Foreskin keratinocyte (primary cell): ENCODE measurements at places on chromosomes 5 and 9.

GRCh38 chr9:30630459-30630858 lies 1754.0 kb upstream of the ACO1 start:
- DNase-seq = no peak

DNA sequence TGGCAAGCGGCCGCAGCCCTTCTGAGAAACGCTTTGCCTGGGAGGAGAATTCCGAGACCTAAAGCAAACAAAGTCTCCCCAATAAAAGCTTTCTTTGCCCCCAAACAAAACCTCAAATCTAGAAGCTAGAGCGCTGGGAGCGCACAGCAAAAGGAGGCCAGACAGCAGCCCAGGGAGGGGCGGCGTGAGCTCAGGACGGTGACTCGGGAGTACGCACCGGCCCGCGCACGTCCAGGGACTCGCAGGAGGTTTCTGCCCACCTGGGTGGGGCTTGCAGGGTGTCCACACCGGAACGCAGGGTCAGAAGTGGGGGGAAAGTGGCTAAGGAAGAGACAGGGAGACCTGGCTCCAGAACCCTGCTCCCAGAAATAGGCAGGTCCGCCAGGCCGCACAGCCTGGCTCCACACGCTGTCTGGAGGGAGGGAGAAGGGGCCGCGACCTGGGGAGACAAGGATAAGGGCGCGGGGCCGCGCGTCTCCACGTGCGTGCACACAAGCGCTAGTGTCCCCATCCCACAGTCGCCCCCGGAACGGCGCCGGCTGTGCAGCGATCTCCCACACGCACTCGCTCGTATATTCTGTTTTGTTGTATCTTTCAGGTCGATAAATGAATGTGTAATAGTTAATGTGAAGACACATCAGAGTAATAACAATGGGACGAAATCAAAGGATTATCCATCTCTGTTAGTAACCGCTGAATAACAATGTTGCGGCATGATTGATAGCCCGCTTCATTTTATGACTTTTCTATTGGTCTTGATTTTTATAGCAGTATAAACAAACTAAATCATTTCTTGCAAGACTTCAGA lies 2.3 kb upstream of the OTP start:
- no peak for DNase-seq

- DNase-seq = no peak
Measured at GRCh38 chr9:2745560-2746380, 28.5 kb downstream of the KCNV2 start.

- no peak for DNase-seq
Measured at GRCh38 chr5:71877511-71877910, 158.4 kb downstream of the CARTPT start.

- DNase-seq = peak; percentile 78
Measured at GRCh38 chr5:3325201-3325971, 270.2 kb upstream of the IRX1 start.

GRCh38 chr5:4246447-4246846 lies 650.8 kb downstream of the IRX1 start:
- peak; percentile 22 for DNase-seq

DNA sequence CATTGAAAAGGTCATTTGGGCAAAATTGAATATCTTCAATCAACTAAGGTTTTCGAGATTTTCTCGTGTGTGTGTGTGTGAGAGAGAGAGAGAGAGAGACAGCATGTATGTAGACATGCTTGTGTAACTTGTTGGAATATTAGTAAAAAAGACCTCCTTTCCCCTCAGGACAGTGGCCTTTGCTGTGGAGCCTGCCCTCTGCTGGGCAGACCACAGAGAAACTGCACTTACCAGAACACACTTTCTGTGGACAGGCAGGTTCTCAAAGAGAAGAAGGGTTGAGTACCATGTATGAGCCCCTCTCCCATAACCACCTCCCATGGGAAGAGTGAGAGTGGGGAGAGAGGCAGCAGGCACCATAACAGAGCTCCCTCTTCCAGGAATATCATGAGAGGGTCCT lies 45.6 kb downstream of the CFAP90 start:
- DNase-seq = no peak

DNA sequence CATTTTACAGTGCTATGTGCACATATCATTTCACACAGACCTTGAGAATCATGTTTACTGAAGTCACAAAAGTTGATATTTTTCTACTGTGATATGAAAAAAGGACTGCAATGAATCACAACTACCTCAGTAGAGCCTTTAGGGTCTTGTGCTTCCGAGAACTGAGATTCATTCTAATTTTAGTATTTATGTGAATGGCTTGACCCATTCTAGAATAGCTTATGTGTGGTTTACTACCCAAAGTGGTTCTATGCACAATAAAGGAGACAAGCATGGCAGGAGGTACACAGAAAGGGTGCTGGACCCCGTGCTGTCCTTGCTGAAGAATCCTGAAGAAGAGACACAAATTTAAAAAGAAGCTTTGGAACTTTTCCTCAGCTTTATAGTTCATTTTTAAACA lies 28.2 kb downstream of the MEF2C start:
- no peak for DNase-seq

DNA sequence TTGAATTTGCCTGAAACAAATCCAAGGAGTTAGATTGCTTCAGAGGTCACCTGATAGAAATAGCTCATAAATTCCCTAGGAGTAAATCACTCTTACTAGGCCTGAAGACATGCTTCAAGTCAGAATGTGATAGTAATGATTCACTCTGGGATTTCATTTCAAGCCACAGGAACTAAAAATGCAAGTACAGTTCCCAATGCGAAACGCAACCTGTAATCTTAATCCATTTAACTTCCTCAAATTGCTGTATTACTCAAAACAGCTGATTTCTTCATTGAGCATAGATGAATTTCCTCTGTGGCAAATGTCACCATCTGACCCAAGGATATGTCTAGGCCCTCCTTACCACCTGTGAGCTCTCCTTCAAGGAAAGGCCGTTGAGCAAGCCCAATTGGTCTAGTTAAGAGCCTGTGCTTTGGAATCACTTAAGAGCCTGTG lies 32.1 kb upstream of the IL6ST start:
- peak; percentile 93 for DNase-seq

DNA sequence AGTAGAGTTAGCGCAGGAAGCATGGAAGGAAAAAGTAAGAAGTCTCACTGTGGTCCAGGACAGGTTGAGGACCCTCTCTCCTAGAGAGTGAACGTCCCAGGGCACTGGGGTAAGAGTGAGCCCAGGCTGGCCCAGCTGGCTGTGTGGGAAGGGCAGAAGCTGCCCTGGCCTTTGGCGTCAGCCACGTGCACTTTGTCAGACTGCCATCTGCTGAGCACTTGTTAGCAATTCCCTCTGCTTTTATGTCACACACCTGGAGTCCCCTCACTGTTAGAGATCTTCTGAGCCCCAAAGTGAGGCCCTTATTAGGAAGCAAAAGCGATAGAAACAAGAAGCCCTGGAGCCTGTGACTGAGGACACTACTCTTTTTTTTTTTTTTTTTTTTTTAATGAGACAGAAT lies 79.1 kb downstream of the UGCG start:
- DNase-seq = no peak

DNA sequence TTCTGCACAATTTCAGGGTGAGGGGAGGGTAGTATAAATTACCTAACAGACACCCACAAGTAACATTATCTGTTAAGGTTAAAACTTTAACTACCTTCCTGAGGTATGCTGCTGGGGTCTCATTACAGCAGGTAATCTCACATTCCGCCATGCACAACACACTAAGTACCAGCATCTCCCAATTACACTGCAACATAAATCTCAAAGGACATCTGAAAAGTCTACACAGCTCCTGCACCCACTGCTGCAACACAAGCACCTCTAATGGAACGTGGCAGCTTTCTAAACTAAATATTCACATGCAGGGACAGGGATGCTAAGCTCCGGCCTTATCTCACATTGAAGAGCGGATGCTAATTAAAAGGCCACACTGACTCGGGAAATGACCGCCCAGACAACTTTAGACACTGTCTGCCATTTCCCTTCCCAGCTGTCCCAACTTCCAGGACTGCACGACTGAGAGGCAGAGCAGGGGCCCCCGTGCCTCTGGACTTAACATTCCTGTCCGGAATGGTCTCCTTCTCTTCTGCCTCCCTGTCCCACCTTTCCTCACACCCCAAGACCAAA lies 45.9 kb downstream of the PSMB7 start:
- DNase-seq = no peak

DNA sequence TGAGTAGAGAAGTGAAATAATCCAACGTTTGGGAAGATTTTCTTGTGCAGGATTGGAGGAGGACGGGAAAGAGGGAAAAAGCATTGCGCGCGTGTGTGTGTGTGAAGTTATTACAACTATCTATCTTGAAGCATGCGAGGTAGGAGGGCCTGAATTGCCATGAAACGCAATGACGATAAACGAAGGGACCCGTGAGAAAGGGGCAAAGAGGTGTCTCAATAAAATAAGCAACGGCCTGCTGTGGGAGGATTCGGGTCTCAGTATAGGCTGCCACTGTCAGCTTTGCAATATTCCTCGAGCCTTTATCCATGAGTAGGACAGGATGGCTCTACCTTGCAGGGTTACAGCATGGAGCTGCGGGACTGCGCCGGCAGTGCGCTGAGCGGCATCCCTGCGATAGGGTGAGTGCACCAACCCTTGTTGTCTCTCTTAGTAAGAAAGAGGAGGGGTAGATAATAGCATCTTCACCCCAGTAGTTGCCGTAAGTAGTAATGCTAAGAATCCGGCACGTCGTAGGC lies 631 bp upstream of the RCL1 start:
- DNase-seq = peak; percentile 46

DNA sequence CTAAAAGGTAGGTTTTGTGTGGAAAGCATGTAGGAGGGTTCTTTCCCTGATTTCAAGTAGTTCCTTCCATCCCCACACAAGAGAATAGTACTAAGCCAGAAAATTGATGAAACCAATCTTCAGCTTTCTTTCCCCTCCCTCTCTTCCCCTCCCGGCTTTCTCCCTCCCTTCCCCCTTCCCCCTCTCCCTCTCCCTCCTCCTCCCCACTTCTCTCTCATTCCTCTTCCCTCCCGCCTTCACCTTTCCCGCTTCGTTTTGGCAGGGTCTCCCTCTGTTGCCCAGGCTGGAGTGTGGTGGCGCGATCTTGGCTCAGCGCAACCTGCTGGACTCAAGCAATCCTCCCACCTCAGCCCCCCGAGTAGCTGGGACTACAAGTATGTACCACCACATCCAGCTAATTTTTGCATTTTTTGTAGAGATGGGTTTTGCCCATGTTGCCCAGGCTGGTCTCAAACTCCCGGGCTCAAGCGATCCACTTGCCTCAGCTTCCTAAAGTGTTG lies 85.8 kb downstream of the ZCCHC7 start:
- DNase-seq = no peak

- no peak for DNase-seq
Measured at GRCh38 chr9:97876061-97876460, 23.0 kb downstream of the FOXE1 start.

DNA sequence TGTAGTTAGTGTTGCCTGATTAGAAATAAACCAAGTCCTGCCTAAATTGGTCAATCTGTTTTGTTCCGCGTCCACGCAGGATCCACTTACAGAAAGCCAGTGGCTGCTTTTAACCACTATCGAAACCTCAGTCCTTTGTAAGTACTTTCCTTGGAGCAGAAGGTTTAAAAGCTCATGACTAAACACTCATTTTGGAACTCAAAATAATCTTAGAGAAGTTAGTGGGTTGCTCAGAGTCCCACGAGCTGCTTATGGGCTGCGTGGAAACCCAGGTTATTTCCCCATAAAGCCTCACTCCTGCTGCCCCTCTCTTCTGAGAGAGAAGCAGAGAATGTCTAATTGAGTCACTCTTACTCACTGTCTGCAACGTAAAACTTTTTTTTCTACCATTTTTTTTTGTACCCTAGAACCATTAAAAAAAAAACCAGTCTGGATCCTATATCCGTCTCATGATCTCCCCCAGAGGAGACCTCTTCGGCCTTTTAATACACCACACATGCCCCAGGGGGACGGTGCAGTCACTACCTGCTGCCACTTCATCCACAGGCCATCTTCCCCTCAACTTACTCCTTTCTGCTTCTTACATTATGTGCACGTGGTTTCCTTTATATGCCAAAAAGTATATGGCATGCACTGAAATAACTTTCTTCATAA lies 7.6 kb downstream of the BASP1 start:
- DNase-seq = peak; percentile 47

DNA sequence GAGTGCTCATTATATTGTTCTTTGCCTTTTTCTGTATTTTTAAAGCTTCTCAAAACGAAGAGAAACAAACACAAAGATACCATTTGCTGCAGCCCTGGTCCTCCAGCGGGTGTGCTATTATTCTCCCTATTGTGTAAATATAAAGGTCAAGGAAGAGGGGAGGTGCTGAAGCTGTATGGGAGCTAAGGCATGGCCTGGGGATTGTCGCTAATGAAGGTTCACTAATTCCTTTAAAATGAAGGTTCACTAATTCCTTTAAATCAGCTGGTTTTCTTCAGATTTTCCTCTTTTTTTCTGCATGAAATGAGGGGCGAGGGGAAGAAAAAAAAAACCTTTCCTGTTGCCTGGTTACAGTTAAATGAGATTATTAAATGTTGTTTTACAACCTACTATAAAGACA lies 74.5 kb upstream of the MAP1B start:
- DNase-seq = no peak

DNA sequence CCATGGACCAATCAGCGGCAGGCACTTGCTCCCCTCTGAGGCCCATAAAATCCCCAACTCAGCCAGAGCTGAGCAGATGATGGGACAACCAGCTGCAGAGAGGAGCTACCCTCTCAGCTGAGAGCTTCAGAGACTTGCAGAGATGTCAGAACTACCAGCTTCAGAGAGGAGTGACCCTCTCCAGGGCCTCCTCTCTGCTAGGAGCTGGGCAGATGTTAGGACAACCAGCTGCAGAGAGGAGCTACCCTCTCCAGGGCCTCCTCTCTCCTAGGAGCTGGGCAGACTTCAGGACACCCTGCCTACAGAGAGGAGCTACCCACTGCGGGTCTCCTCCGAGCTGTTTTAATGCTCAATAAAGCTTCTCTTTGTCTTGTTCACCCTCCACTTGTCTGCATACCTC lies 3.0 kb upstream of the AUH start:
- DNase-seq = no peak
